MCF 10A (cell line): ENCODE measurements at places on chromosomes 5 and 9.

DNA sequence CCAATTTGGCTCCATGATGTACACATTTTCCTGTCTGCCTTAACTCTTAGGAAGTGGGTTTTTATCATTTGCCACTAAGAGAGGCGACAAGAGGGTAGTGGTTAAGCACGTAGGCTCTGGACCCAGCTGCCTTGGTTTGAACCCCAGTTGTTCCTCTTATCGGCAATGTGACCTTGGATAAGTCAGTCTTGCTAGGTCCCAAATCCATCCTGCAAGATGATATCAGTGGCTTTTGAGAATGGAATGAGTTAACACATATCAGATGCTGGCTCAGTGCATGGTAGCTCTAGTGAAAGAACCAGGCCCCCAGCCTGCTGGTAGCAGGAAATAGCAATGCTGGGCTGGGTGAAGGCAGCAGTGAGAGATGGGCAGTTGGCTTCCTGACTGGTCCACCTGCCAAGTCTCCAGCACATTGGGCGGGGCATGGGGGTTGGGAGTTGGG lies 72.5 kb downstream of the STK10 start:
- no peak for DNase-seq

DNA sequence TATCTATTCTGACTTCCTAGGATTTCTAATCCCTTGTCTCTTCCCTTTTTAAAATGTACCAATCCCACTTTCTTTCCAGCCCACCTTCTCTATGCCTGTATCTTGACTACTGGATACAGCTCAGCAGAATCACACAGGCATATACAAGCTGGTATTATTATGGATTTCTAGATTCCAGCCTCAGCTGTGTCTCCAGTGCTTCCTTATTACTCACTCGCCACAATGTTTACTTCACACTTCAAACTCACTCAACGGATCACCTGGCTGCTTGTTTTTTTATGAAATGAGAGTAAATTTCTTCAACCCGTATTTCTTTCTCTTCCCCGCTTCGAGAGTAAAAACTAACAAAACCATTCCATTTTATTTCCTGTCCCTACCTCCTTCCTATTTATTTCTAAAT lies 38.8 kb downstream of the CWC27 start:
- DNase-seq: no peak

GRCh38 chr9:11149065-11149464 lies 536.3 kb upstream of the PTPRD start:
- DNase-seq: peak; percentile 10

- peak; percentile 18 for DNase-seq
Observed at GRCh38 chr5:167485061-167485774, 806.2 kb upstream of the WWC1 start.

DNA sequence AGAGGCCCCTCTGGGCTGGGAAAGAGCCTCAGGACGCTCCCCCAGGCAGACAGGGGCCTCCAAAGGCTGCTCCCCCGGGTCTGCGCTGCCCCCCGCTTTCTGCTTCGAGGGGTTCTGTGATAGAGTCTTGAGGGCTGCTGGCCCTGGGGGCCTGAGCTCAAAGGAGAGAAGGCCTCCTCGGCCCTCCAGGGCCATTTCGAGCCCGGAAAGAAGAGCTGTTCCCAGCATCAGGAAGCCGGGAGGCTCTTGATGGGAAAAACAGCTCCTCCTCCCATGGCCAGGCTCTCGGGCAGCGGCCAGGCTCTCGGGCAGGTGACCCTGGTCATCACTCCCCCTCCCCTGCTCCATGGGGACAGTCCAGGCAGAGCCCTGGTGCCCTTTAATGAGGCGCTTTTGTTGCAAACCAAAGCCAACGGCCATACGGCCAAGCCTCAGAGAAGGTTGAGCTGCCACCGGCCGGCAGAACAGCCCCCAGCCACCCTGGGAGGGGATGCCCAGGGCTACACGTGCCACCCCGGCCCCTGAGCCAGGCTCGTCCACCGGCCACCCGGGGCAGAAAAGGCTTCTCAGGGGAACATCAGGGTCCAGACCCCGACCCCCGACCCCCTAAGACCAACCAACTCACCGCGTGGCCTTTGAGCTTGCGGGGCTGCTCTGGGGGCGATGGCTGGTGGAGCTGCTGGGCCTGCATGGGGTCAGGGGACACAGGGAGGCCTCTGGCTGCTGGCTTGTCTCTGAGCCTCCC lies 16.2 kb upstream of the QSOX2 start:
- DNase-seq: no peak

DNA sequence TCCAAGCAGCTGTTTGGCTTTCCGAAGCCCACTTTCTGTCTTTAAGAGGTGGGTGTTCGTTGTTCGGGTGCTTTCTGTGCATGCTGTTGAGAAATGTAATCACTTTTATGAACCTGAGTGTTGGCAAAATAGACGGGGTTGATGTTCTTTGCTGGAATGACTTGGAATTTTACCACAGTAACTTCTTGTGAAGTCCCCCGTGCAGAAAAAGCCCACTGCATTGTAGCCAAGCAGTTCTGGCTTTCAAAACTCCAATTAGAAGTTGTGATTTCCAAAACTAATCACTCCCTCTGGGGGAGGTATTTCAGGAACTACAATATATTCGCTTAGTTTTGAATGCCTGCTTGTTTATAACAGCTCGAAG lies 111.1 kb downstream of the PAM start:
- no peak for DNase-seq

DNA sequence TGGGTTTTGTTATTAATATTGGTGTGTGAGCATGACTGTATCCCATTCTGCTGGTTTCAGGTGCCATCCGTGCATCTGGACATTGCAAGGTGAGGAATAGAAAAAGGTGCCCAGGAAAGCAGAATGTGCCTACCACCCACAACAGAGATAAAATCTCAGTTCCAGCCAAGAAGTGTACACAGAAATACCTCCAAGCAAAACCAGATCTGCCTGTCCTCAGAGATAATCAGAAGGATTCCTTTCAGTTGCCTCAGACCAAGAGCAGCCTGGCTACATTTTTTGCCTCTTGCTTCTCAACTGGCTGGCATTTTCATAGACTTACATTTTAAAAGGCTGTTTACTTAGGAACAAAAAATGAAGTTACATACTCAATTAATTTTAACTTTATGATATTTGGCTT lies 12.1 kb upstream of the ABLIM3 start:
- DNase-seq: no peak
